Adrenal gland (tissue), 19 donors: ENCODE measurements at places on chromosomes 7 and 10. TPM values are rescaled to one million over a fixed set of nuclear protein-coding genes. Genes with fewer than 3 reads are reported as not detected.

COMTD1 gene
- total RNA-seq, result 23.1 TPM

GRCh38 chr10:53209944-53210611 is 437.5 kb upstream of the MBL2 start:
- H3K4me3 ChIP-seq, result no peak overlapping the region
- DNase-seq, result no peak
- H3K4me1 ChIP-seq, result no peaks in the 10 kb centered on the region
- H3K27me3 ChIP-seq, result no peaks in the 10 kb centered on the region
- no peak overlapping the region for H3K27ac ChIP-seq

- H3K36me3 ChIP-seq, result no peaks in the 10 kb centered on the region
- no peaks in the 10 kb centered on the region for H3K27me3 ChIP-seq
- H3K27ac ChIP-seq, result no peak overlapping the region
Measured at GRCh38 chr7:135768064-135768463, 19.5 kb upstream of the FAM180A start.

- H3K4me3 ChIP-seq, result no peak overlapping the region
- no peak for DNase-seq
- no peaks in the 10 kb centered on the region for H3K27me3 ChIP-seq
- no peaks in the 10 kb centered on the region for H3K36me3 ChIP-seq
Measured at GRCh38 chr7:135258585-135258984, 24.9 kb downstream of the STRA8 start.

DNA sequence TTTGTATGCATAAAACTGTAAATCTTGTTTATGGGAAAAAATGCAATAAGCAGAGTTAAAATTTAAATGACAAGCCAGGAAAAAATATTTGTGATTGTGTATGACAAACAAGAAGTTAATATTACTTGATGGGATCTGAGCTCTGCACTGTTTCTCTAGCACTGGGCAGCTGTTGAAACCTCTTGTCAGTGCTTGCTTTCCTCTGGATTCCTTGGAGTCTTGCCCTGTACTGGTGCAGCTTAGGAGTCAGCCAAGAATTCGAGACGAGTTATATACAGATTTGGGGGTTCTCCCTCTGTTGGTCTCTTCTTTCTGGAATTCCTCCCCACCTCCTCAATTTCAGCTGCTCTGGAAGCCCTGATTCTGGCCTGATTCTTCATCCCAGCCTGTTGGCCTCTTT is 24.3 kb upstream of the OPN4 start:
- H3K4me1 ChIP-seq, result no peaks in the 10 kb centered on the region
- DNase-seq, result no peak
- no peak overlapping the region for H3K4me3 ChIP-seq
- peaks cover 15% of the 10 kb centered on the region for H3K27me3 ChIP-seq
